AG10803 (cell line): ENCODE measurements at places on chromosomes 7 and 10.

DNA sequence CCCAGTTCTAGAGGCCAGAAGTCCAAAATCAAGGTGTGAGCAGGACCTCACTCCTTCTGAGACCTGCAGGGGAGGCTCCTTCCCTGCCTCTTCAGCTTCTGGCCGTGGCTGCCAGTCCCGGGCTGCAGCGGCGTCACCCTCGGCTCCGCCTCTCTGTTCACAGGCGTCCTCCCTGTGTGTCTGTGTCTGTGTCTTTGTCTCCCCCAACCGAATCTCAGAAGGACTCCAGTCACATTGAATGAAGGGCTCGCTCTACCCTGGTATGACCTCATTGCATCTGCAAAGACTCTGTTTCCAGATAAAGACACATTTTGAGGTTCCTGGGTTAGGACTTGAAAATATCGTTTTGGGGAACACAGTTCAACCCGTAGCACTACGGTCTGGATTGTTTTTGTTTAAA is 33.1 kb upstream of the GALNT11 start:
- no peak for DNase-seq

- no peak for DNase-seq
Measured at GRCh38 chr7:108611268-108611667, 41.6 kb downstream of the DNAJB9 start.

GRCh38 chr7:37684927-37685326 is 1.4 kb downstream of the GPR141 start:
- no peak for DNase-seq

DNA sequence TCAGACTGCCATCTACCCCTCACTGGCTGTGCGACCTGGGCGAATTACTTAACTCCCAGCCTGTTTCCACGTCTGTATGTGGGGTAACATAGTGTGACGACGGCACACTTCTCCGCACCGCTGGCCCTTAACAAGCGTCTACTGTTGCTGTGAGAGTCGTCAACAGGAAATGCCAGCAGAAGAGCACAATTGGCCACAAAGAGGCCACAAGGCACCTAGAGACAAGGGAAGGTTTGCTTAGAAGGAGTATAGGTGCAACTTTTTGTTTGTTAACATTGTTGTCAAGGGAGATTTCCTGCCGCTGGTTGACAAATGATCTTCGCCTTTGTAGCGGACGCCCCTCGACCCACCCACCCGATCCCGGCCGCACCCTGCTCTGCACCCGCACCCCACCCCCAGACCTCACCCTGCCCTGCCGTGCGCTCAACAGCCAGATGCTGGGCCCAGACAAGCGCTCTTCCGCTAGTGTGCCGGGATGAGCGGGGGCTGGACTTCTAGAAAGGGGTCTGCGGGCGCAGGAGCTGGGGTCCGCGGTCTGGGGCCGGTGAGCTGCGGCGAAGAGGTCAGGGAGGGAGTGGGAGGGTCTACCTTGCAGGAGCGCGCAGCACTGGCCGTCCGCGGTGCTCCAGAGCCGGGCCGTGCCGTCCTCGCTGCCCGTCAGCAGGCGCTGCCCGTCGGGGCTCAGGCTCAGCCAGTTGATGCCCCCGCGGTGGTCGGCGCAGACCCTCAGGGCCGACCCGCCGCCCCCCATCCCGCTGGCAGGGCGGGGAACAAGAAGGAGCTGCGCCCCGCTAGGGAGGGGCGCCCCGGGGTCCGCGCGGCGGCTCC is 785 bp downstream of the WDR86 start:
- DNase-seq, result no peak

DNA sequence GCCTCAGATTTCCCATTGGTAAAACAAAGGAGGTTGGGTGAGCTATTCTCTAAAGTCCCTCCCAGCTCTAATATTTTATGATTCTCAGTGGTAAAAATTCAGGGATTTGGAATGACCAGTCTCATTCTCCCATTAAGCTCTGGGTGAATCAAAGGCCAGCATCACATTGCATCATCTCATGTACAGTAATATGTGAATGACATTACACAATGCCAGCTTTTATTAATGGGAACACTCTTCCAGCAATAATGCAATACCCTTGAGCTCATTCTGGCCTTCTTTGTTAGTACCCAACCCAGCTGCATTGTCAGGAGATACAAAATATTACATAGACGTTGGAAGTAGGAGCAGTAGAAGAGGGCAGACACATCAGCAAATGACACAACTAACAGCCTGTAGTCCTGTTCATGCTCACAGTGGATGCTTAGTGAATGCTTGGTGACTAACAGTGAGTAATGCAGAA is 100.0 kb upstream of the EGR2 start:
- peak; percentile 95 for DNase-seq

- peak; percentile 92 for DNase-seq
Measured at GRCh38 chr10:43965033-43965917, 316.6 kb upstream of the ZNF32 start.

- DNase-seq, result no peak
Measured at GRCh38 chr10:34413214-34413613, 401.9 kb downstream of the PARD3 start.

- DNase-seq, result peak; percentile 1
Measured at GRCh38 chr7:49398236-49398635, 375.2 kb upstream of the VWC2 start.

- no peak for DNase-seq
Measured at GRCh38 chr10:132861884-132862461, 76.0 kb upstream of the NKX6-2 start.

DNA sequence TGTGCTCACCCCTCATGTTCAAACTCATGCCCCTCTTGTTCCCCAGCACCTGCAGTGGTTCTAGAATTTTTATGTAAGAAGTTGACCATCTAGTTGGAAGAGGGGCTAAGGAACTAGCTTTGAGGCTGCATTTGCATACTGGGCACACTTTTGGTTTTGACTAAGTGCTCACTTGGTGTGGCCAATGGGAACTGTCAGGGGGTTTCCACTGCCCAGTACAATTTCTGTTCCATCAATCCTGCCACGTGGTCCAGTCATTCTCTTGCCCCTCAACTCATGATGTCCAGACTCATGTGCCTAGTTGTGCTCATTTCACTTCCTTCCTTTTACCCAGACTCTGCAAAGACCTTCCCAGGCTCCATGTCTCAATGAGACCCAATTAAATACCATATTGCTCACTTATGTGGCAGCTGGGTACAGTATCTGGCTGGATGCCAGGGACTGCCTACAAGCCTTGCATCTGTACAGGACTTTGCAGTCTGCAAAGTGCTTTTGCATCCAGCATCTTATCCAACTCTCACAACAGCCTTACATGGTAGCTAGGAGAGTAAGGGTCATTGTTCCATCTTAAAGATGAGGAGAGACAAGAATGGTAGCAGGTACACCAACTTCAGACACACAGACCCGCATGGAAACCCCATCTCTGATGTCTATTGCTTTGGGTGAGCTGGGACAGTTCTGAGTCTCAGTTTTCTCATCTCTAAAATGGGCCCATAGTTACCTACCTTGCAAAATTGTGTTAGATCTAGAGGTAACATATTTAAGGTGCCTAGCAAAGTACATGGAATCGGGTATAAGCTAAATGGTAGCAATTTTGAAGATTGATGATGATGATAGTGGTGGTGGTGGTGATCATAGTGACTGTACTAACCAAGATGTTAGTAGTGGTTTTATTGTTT is 30.1 kb upstream of the KCNMA1 start:
- no peak for DNase-seq

GRCh38 chr7:66643395-66643794 is 14.7 kb downstream of the KCTD7 start:
- DNase-seq, result no peak
